ENCODE measurements at places on chromosomes 7 and 10. TPM values are rescaled to one million over a fixed set of nuclear protein-coding genes. Genes with fewer than 3 reads are reported as not detected.

- DNase-seq: peak; percentile 90
These were observed 61.9 kb downstream of the CACUL1 start for GRCh38 chr10:118692872-118693271.

DNA sequence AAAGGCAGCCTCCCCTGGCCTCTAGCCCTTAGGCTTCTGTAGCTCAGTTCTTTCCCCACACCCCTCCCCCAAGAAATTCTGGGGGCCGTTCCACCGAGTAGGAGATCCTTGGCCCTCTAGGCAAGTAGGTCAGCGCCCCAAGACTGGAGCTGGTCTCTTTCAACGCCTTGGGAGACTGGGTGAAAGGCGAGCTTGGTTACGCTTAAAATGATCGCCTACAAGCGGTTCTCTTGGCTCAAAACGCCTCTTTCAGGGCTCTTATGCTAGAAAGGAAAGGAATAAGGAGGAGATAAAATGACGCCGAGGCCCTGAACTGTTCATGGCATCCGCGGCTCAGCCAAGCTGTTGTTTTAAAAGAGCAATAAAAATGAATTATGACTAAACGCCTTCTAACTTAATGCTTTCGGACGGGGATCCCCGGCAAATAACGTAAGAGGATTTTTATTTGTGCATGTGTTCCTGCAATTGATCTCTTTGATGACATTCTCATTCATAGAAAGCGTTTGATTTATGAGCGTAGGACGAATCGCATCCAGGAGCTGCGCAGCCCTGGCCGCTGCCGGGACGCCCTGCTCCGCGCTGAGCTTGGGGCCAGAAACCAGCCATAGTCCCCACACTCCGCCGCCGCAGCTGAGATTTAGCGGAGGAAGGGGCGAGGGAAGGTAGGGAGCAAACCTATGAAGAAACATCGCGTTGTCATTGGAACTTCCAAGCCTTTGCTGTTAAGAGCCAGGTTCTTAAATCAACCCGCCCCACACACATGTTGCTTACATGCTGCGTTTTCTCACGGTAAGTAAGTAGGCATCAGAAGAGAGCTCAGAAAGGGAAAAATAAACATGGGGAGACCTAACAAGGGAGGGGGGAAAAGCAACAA lies 3.0 kb upstream of the HOXA1 start:
- no peak for DNase-seq

The WIPF3 gene
- not detected for total RNA-seq

The CYP26C1 gene
- total RNA-seq: not detected

All from HFFc6 (cell line).